ENCODE measurements at places on chromosomes 6 and 20.

DNA sequence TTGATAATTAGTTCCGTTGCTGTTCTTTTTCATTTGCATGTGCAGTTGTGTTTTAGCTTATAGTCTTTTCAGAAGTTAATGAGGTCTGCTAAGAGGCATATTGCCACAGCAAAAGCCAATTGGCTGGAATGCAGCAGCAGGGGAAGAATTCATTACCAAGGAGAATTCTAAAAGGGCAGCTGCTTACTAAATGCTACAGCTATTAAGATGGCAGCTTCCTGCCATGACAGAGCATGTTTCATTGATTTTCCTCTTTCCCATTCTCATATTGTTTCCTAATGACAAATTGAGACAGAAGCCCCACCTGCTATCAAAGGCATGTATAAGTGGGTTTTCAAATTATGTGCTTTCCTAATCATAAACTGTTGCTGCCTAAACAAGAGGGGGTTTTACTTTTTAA lies 66.6 kb downstream of the CLVS2 start:
- DNase-seq: no peak

- no peak for DNase-seq
Observed at GRCh38 chr6:16238963-16239797, 793 bp downstream of the GMPR start.

- no peak for DNase-seq
Observed at GRCh38 chr20:46823271-46823751, 71.3 kb upstream of the EYA2 start.

DNA sequence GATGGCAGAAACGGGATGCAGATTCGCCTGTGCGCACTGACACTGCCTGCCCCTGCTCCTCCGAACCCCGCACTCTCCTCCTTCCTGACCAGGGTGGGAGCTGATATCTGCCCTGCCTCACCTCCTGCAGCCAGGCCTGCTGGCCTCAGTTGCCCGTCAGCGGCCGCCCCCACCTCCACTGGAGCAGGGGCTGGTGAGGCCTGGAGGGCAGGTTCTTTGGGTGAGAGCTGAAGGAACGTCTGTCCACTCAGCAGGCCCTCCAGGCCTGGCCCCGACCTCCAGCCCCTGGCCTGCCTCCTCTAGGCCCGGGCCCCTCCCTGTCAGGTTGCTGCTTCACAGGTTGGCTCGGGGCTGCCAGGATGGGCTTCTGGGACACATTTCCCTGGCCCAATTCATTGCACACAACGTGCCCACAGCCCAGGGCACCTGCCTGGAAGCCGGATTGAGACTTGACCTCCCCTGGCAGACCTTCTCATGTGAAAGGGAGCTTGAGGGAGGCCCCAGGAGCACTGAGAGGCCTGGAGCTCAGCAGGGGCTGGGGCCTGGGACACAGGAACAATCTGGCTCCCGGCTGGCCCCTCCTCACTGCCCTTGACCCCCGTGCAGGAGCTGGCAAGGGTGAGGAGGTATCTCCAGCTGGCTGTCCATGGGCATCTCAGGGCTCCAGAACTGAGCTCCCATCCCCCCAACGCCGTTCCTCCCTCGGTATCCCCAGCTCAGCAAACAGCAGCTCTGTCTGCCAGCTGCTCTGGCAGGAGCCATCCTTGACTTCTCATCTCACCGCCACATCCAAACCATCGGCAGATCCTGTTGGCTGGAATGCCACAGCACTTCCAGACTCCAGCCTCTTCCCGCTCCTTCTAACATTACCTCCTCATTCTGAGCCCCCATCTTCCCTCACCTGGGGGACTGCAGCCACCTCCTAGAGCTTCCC lies 39.5 kb downstream of the SPDEF start:
- no peak for DNase-seq

GRCh38 chr6:116327803-116328527 lies 42.8 kb upstream of the DSE start:
- no peak for DNase-seq

All from NCI-H187 treated with DMSO at 0.1 percent for 48 hours (cell line).